Hepatocyte (in vitro differentiated cells): ENCODE measurements at places on chromosomes 2 and 18. TPM values are rescaled to one million over a fixed set of nuclear protein-coding genes. Genes with fewer than 3 reads are reported as not detected.

GRCh38 chr2:209845666-209846065 is 74.0 kb downstream of the UNC80 start:
- no peaks in the 10 kb centered on the region for H3K27me3 ChIP-seq
- no peaks in the 10 kb centered on the region for H3K4me1 ChIP-seq
- no peak overlapping the region for H3K27ac ChIP-seq
- no peak for DNase-seq
- no peaks in the 10 kb centered on the region for H3K36me3 ChIP-seq

DNA sequence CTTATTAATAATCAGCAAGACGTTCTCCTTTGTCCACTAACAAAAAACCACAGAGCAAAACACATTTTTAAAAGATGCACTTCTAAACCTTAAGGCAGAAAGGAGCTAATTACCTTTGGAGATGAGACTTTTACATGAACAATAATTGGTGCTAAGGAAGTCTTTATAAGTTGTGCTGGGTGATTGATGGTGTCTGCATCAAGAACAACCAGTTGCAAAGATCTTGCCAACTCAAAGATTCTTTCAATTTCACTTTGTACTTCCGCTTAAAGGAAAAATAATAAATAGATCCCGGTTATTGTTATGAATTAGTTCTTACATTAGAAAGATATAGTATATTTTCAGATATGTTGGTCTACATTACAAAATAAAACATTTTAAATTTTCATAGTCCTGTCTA is 26.9 kb upstream of the ARL5A start:
- H3K27me3 ChIP-seq, result no peaks in the 10 kb centered on the region
- no peak overlapping the region for H3K27ac ChIP-seq
- H3K36me3 ChIP-seq, result no peaks in the 10 kb centered on the region
- no peak for DNase-seq
- no peak overlapping the region for H3K4me3 ChIP-seq

GRCh38 chr2:195044801-195045200 is 612.2 kb upstream of the SLC39A10 start:
- DNase-seq, result no peak
- H3K4me1 ChIP-seq, result no peaks in the 10 kb centered on the region
- no peak overlapping the region for H3K4me3 ChIP-seq

- DNase-seq, result no peak
- no peaks in the 10 kb centered on the region for H3K4me1 ChIP-seq
- H3K4me3 ChIP-seq, result no peak overlapping the region
- no peak overlapping the region for H3K27ac ChIP-seq
Measured at GRCh38 chr2:33222309-33222708, 254.1 kb upstream of the RASGRP3 start.

DNA sequence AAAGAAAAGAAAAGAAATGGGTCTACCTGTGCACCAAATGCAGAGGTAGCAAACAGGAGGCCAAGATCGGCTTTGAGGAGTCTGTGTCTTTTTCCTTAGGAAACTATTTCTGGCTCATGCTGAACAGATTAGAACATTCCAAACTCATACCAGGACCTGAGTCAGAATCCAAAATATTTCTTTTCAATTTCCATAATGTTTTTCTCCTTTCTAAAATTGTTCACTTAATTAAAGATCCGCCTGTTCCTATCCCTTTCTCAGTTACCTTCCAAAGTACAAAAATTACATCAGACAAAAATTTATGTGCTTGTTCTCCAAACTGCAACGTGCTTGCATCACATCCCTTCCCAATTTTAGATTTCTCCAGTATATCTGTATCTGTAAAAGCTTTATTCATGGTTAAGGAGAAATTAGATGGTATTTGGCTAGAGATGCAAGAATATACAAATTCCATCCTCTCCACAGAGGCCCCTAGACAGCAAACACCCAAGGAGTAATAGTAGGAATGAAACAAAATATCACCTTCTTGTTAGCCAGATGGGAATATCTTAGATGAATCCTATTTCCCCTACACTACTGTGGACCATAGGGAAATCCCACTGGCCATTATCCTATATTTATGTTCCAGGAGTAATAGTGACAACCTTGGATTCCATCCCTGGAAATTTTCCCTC is 130.6 kb downstream of the LNPK start:
- H3K27ac ChIP-seq, result no peak overlapping the region
- H3K36me3 ChIP-seq, result no peaks in the 10 kb centered on the region
- no peak overlapping the region for H3K4me3 ChIP-seq
- peaks cover 9% of the 10 kb centered on the region for H3K4me1 ChIP-seq
- DNase-seq, result no peak
- H3K27me3 ChIP-seq, result no peaks in the 10 kb centered on the region

DNA sequence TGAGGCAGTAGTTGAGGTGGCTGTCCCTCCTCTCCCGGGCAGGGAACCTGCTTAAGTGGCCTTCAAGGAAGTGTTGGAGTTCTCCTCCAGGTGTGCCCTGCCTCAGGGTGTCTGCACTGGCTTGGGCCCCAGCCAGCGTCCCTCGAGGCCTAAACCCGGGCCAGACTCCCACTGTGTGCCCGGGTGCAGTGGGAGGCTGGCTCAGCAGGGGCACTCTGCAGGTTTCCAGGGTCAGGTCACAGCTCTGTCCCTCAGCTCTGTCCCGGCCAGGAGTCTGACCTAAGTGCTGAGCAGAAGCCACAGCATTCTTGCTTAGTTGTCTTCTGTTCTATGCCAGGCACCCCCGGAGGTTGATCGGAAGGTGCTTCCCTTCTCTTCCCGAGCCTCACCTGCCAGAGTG is 69.0 kb upstream of the OTOS start:
- H3K4me3 ChIP-seq, result no peak overlapping the region
- no peak for DNase-seq
- no peaks in the 10 kb centered on the region for H3K36me3 ChIP-seq
- H3K4me1 ChIP-seq, result no peaks in the 10 kb centered on the region

DNA sequence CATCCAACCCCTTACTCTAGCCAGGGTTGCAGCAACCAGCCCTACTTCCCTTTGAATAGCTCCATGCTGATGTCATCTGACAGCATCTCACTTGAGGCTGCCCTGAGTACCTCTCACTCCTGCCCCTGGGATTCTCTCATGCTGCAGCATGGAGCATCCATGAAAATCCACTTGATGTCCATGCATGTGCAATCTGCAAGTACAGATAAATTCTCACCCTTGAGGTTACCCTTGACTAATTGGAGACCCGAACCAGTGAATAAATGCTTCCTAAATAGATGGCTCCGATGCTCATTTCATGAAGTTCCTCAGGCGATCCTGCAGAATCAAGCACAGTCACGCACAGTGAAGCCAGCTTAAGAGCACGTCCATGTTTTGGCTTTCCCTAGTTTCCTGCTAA is 298.3 kb downstream of the RBM43 start:
- no peak overlapping the region for H3K4me3 ChIP-seq
- no peaks in the 10 kb centered on the region for H3K27me3 ChIP-seq
- H3K27ac ChIP-seq, result no peak overlapping the region
- no peaks in the 10 kb centered on the region for H3K4me1 ChIP-seq

GRCh38 chr2:138066139-138066806 is 102.0 kb downstream of the HNMT start:
- DNase-seq, result no peak
- no peaks in the 10 kb centered on the region for H3K4me1 ChIP-seq
- no peak overlapping the region for H3K4me3 ChIP-seq
- H3K27me3 ChIP-seq, result peaks cover 3% of the 10 kb centered on the region
- no peak overlapping the region for H3K27ac ChIP-seq
- no peaks in the 10 kb centered on the region for H3K36me3 ChIP-seq

GRCh38 chr2:231879216-231879615 is 47.0 kb downstream of the NPPC start:
- H3K36me3 ChIP-seq, result no peaks in the 10 kb centered on the region
- no peaks in the 10 kb centered on the region for H3K27me3 ChIP-seq
- no peaks in the 10 kb centered on the region for H3K4me1 ChIP-seq

- peak; percentile 50 for DNase-seq
- no peaks in the 10 kb centered on the region for H3K27me3 ChIP-seq
- no peak overlapping the region for H3K4me3 ChIP-seq
- peak overlapping the region; percentile 43 for H3K27ac ChIP-seq
- H3K4me1 ChIP-seq, result peaks cover 33% of the 10 kb centered on the region
- H3K36me3 ChIP-seq, result no peaks in the 10 kb centered on the region
Measured at GRCh38 chr2:106028192-106028591, 165.9 kb downstream of the UXS1 start.

DNA sequence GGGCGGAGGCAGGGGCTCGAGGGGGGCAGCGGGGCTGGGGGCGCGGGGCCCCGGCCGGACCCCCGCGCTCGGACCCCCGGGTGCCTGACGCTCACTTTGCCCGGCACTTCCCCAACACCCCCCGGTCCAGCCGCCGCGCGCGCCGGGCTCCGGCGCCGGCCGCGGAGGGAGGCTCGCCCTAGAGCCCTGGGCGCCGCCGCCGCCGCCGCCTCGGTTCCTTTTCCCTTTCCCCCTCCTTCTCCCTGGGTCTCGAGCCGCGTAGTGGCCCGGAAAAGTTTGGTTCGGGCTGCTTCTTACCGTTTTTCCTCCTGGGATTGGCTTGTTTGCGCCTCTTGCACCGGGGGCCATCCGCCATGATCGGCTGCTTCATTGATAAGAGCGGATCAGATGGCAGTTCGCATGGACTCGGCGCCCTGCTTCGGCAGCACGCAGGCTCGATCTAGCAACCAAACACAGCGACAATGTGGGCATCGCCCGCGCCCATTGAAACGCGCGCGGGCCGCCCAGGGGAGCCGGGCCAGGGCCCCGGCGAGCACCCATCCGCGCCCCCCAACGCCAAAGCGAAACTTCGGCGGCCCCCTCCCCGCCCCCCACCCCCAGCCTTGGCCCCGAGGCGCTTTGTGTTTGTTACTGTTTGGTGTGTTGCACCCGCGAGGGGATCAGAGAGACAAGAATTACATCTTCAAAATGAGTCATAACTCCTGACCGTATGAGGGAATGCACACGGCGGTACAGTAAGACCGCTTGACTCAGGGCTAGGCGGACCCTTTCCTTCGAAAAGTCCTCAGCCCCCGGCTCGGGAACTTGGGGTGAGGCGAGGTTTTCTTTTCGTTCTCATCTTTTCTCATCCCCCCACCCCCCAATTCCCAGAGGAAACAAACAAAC is 2.7 kb downstream of the ZEB2 start:
- peak; percentile 76 for DNase-seq
- H3K27ac ChIP-seq, result peak overlapping the region; percentile 90
- peaks cover 77% of the 10 kb centered on the region for H3K27me3 ChIP-seq
- H3K4me1 ChIP-seq, result no peaks in the 10 kb centered on the region
- H3K4me3 ChIP-seq, result peak overlapping the region; percentile 71
- H3K36me3 ChIP-seq, result no peaks in the 10 kb centered on the region

DNA sequence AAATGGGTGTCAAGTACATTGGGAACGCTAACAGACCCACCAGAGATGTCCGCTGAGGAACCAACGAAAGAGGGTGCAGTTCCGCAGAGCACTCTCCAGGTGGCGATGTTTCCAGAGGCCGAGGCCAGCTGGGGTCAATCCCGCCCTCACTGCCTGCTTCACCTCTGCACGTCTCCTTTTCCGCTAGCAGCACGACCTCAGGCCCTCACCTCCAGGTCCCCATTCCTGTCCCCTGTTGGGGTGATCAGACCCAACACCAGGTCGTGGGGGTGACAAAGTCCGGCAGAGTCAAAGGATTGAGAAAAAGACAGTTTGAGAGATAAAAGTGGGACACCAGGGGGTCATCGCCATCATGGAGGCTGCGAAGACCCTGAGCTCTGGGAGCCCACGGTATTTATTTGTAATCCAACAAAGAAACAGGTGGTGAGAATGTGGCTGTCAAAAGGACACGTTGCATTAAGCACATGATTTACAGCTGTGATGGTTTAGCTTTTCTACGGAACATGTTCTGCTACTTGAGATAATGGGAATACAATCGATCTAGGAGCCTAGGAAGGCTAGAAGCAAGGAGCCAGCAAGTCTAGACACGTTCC is 27.3 kb downstream of the ZAP70 start:
- H3K27ac ChIP-seq, result no peak overlapping the region
- no peaks in the 10 kb centered on the region for H3K27me3 ChIP-seq
- no peaks in the 10 kb centered on the region for H3K4me1 ChIP-seq
- no peak overlapping the region for H3K4me3 ChIP-seq

GRCh38 chr18:58495207-58495606 is 133.7 kb downstream of the ALPK2 start:
- H3K27me3 ChIP-seq, result no peaks in the 10 kb centered on the region
- H3K4me3 ChIP-seq, result no peak overlapping the region
- H3K36me3 ChIP-seq, result no peaks in the 10 kb centered on the region
- H3K4me1 ChIP-seq, result peaks cover 25% of the 10 kb centered on the region

DNA sequence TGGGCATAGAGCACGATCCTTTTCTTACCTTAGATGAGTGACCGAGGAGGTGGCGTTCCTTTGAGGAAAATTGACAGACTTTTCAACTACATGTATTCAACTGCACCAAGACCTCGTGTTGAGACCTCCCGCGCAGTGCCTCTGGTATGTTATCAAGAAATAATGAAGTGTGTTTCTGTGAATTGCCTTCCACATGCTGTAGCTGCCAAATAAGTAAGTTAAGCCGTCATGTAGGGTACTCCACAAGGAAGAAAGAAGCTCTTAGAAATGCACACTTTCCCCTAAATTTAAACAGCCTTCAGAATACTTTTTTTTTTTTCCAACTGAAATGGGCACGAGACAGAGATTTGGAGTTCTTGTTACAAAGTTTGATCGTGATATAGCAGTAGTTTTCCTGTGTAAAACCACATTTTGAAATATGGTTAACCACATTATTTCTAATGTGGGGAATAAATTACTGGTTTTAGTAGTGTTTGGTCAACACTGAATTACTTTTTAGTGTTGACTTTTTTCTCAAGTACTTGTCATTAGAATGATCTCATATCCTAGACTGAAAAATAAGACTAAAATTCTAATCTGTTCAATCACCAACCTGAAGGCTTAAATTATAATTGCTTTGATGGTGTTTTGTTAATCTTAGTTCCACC is 30.5 kb downstream of the PDK1 start:
- no peak for DNase-seq
- no peak overlapping the region for H3K4me3 ChIP-seq
- H3K4me1 ChIP-seq, result no peaks in the 10 kb centered on the region
- H3K27me3 ChIP-seq, result no peaks in the 10 kb centered on the region
- H3K27ac ChIP-seq, result no peak overlapping the region
- no peaks in the 10 kb centered on the region for H3K36me3 ChIP-seq

GRCh38 chr18:74378179-74378682 is 62.6 kb downstream of the C18orf63 start:
- H3K27me3 ChIP-seq, result no peaks in the 10 kb centered on the region
- no peak for DNase-seq
- no peak overlapping the region for H3K4me3 ChIP-seq

Gene DES
- 103 and 114 TPM in 2 replicates for total RNA-seq

Gene ADGRF3
- total RNA-seq, result 0.40 and 0.63 TPM in 2 replicates

Gene CNTNAP5
- total RNA-seq, result 0.12 TPM in 1 of 2 replicates, not detected in the other

Gene ITPRIPL1
- total RNA-seq, result 2.0 TPM in 2 replicates

Gene GALNT3
- total RNA-seq, result 48.1 and 49.9 TPM in 2 replicates

Gene SLC4A3
- 1.8 and 3.0 TPM in 2 replicates for total RNA-seq

Gene SERPINB11
- not detected in 2 replicates for total RNA-seq

Gene CD226
- total RNA-seq, result 0.07 and 0.16 TPM in 2 replicates

Gene CDH2
- total RNA-seq, result 117 and 132 TPM in 2 replicates

Gene CHRNA1
- total RNA-seq, result 1.9 and 2.5 TPM in 2 replicates
